ENCODE measurements at places on chromosomes 16 and 17.

- no peak for DNase-seq
Observed at GRCh38 chr17:45132320-45132571, at the start of gene PLCD3. Gene PLCD3 (minus strand): TSS chr17:45132515. CDS start chr17:45132410, 105 bp downstream.

DNA sequence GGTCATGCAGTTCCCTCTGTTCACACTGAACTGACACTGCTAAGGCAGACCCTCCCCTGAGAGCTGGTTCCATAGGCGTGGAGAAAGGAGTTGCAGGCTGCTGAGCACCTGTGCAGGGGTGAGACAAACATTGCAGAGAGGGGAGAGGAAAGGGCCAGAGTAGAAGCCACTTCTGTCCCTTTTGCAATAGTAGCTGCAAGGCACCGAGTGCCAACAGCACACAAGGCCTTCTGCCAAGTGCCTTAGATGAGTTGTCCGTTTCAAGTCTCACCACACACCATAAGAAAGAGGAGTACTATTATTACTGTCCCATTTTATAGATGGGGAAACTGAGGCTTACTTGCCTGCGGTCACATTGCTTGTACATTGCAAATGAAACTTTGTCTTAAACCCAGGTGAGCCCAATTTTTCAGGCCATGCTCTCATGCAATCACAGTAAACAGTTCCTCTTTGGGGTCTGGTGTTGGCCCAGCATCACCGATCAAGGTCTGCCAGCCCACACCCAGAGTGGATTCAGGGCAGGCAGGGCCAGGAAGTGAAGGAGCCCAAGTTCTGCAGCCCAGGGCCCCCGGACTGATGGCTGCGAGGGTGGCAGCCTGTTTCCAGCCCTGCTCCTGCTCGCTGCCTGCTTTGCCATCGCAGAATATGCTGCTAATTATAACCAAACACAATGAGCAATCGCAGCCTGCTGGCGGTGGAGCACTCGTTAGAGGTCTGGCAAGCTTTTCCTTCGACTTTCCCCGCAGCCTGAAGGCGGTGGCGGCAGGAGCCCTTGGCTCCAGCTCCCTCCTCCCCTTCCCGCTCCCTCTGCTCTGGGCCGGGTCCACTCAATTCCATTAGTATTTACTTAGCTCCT lies 36.8 kb upstream of the DYNLL2 start:
- peak; percentile 32 for DNase-seq

GRCh38 chr16:813204-813915 lies 12.8 kb upstream of the GNG13 start:
- peak; percentile 84 for DNase-seq

GRCh38 chr17:5509482-5509881 lies 23.1 kb downstream of the MIS12 start:
- no peak for DNase-seq
